ENCODE measurements at places on chromosomes 11 and 22.

DNA sequence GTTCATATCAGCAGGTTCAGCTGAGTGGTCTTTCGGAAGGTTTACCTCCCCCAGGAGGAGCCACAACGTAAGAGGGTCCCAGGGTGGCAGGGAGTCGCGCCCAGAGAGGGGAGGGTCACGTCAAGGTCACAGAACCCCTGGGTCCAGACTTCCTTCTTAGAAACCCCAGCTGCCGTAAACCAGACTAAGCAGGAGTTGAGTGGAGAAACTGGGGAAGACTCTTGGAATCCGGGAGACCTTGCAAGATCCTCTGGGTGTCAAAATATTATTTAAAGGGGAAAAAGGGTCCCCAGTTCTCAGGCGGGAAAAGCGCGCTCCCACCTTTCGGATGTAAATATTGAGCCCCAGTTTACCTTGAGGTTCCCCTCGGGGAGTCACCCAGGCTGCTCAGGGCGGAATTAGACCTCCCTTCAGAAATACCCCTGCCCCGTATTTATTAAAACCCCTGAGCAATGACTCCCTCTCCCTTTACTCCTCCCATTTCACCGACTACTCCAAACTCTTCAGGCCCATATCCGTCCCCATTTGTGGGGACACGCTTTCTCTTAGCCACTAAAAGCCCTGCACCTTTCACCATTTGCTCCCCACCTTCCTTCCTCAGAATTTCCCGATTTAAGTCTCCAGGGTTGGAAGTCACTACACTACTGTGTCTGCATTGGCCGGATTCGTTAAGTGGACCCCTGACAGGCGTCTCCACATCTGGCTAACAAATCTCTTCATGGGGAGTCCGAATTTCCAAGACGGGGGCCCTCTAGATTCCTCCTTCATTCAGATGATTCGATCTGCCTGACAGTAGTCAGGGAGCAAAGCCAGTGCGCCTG, 4.2 kb downstream of the SLC17A6 start:
- no peak for DNase-seq

DNA sequence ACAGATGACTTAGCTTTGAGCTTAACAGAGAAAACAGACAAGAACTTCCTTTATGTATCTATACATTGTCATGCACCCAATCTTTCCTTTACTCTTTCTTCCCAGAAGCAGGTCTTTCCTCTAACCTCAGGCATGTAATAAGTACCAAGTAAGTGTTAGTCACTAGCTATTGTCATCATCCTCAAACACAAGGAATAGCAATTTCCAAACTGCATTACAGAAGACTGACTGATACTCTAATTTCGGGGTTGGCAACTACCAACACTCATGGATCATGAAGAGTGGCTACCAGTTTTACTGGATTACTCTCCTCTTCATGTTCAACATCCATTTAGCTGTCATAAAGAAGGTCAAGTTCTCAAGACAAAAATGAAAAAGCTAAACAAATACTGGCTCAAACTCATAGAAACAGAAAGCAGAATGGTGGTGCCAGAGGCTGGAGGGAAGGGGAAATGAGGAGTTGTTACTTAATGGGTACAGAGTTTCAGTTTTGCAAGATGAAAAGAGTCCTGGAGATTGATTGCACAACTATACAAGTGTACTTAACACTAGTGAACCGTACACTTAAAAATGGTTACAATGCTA, 111.6 kb downstream of the SIK3 start:
- no peak for DNase-seq

GRCh38 chr11:70727899-70728620, 329.7 kb downstream of the CTTN start:
- no peak for DNase-seq

- DNase-seq, result no peak
These were observed 88.7 kb downstream of the SYN3 start for GRCh38 chr22:32969502-32969901.

DNA sequence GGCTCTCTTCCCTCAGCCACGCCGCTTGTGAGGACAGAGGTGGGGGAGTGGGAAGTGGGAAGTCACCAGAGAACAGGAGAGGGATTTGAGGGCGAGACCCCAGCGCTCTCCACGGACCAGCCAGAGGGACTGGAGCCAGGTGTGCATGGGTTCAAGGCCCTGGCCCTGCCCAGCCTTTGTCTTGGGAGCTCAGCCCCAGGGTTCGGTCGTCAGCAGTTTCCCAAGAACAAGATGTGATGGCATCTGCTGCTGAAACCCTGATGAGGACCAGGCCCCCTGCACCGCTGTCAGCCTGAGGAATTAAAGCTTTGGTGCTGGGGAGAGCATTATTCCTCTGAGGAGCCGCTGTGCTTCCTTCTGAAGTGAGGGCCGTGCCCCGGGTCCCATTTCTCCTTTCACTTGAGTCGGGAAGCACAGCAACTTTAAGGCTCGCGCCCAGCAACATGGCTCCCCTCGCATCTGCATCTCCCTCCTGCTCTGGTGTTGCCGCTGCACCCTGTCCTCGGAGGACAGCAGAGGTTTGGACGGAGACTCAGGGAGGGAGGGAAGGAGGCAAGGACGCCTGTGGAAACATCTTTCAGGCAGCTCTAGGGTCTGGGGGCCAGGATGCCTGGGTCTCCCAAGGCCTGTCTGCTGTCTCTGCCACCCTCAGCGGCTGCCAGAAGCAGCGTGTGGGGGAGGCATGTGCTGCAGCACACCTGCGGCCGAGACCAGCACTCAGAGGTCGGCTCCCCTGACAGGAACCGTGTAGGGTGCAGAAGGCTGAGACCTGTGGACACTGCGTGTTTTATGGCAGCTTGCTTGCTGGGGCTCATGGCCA, 3.8 kb downstream of the IFITM5 start:
- peak; percentile 74 for DNase-seq

DNA sequence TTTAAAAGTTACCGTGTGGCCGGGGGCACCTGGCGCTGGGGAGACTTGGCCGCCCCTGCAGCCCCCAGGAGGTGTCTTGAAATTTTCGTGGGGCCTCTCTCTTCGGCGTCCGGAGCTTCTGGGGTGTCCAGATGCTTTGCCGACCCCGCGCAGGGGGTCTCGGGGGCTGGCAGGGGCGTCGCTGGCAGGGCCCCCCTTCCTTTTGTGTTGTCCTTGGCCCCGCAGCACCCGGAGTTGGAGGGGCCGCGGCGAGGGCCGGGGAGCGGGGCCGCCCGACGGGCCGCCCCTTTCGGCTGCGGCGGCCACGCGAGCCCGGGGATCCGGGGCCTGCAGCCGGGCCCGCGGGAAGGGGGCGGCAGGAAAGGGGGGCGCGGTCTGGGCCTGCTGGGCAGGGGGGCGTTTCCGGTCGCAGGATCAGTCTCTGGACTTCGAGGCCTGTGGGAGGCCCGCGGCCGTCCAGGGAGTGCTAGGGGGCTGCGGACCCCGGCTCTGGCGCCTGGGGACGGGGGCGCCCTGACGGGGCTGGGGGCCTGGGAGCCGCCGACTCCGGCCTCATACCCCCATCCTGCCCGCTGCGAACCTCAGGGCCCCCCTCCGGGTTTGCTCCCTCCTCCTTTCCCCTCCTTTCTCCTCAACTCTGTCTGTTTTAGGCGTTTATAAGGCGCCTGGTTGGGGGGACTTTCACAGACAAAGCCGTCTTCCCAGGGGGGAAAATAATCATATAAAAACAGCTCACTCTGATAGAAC, 869 bp downstream of the ZC3H7B start:
- DNase-seq, result no peak
